ENCODE measurements at places on chromosomes 5 and 9. TPM values are rescaled to one million over a fixed set of nuclear protein-coding genes. Genes with fewer than 3 reads are reported as not detected.

PCDHGC3 gene
- not detected for total RNA-seq

- H3K27ac ChIP-seq: peak overlapping the region; percentile 90
- DNase-seq: peak; percentile 74
- no peaks in the 10 kb centered on the region for H3K36me3 ChIP-seq
- no peaks in the 10 kb centered on the region for H3K27me3 ChIP-seq
These were observed 6.3 kb upstream of the IRF1 start for GRCh38 chr5:132496631-132497487.

TRPM3 gene
- not detected for total RNA-seq

DNA sequence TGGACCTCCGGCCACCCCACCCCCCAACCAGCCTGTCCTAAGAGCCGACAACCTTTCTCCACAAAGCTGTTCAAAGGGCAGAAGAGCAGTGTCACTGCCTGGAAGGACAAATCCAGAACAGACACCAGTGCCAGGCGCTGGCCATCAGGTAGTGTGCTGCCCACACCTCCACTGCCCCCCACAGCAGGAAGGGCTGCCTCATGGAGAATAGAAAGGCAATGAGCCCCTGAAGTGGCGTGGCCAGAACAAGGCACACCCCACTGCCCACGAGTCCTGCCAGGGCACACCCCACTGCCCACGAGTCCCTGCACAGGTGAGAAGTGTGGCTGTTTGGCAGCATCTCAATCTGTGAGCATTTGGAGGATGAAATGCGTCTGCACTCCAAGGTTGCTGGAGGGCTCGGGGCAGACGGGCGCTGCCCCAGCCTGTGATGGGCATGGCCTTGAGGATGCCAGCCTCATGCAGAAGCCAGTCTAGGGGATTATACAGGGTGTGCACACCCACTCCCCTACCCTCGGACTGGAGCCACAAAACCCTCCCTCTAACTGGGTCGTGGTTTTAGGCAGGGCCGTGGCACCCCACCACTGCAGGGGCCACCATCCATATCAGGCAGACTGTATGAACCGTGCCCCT is 2.3 kb upstream of the SLC9A3 start:
- H3K4me3 ChIP-seq: peak overlapping the region; percentile 65
- peaks cover 42% of the 10 kb centered on the region for H3K4me1 ChIP-seq
- DNase-seq: no peak
- H3K27me3 ChIP-seq: peaks cover 66% of the 10 kb centered on the region
- no peaks in the 10 kb centered on the region for H3K36me3 ChIP-seq

GBGT1 gene
- total RNA-seq: 0.86 TPM

SPINK7 gene
- not detected for total RNA-seq
